ENCODE measurements at places on chromosomes 16 and 17.

DNA sequence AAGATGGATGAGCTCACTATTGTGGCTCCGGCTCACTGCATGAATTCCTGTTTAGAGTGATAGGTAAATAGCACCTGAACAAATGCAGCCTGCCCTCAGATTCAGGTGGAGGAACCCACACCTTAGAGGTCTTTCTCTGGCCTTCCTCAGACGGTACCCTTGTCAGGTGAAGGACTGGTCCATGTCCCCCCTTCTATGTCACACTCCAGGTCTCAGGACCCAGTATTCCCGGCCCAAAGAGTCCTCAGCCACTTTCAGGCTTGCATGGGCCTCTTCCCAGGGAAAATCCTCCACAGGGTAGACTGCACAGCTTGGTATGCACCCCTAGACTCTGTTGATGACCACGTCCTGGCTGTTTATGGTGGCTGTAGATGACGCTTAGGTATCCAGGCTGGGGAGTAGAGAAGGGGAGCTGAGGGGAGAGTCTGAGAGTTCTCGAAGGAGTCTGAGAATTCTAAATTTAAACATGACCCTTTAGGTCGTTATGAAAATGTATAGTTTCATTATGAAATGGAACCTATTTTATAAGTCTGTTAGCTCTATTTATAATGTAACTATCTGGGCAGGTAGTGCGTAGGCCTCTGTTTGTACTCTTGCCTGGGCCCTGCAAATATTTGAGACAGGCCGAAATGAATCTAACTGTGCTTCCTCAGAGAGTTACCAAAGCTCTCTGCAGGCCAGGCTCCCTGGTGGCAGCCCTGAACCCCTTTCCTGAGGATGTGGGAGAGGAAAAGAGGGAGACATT lies 32.5 kb upstream of the CCR7 start:
- no peak for DNase-seq

DNA sequence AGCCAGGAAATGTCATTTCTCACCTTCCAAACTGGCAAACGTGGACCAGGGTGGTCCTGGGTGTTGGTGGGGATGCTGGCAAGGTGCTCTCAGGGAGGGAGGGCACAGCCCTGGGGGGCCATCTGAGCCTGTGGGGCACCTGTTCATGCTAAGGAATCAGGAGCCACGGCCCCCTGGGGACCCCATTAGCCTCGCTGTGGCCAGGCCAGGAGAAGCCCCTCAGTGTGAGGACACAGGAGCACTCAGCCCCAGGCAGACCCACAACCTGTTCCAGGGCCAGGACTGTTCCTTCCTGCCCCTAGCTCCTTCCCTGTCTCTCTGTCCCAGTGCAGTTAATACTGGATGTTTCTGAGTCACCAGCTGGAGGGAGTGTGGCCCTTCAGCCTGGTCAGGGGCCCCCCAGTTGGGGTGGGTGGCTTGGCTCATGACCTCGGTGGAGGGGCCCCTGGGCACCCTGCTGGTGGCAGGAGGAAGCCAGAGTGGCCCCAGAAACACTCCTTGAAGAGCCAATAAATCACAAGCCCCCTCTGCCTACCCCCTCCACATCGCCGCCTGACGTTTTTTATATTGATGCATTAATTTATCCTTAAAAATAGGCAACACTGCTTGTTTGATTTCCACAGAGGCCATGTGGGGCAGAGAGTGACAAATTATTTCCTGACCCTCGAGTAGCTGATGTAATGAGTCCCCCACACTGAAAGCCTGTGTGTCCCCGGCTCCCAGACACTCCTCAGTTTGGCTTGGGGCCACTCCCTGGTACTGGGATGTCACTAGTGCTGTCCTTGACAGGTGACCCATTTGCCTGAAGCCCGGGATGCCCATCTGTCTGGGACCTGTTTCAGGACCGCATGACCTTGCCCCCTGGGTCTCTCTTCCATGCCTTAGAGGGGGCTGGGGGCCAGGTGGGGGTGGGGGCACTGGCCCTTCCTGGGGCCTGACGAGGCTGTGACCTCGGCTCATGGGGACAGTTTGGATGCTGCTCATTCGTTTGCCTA lies 22.3 kb downstream of the ACTG1 start:
- no peak for DNase-seq

DNA sequence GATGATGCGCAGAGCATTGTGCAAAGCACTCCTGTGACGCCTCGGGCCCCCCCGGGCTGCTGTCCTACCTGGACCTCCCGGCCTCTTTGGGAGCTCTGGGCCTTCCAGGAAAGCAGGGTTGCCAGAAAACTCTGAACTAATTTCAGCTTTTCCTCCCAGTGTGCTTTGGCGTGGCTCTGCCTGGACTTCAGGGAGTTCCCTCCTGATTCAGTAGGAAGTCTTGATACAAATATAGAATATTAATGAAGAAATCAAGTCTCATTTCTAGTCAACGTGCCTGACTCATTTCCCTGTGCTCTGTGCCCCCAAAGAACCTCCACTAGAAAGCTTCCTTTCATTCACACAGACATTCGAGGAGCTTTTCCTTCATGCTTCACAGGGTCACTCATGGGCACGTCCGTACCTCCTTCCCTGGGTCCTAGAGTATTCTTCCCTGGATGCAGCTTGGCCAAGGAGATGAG lies 84.0 kb upstream of the NOL11 start:
- no peak for DNase-seq

GRCh38 chr17:59641799-59642484 lies 22.2 kb downstream of the CLTC start:
- DNase-seq = no peak

DNA sequence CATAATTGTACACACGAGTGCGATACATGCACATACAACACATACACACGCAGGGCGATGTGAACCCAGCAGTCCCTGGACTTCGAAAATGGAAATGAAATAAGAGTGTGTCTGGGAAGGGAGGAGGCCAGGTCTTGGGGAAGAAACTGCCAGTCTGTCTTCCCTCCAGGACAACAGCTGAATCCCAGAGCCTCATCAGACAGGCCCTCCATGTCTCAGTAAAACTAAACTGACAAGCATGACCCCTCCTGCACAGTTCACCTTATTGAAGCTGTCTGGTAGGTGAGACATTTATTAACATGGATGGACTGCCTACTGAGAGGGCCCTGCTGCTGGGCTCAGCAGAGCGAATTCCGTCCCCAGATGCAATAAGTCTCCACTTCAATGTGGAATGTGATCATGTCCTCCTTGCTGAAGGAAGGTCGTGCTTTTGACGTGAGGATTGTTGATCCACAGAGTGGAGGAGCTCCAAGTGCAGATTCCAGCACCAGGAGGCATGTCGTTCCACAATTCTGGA lies 117.4 kb downstream of the SOX9 start:
- DNase-seq = no peak

- DNase-seq = no peak
These were observed 540 bp upstream of the RPL38 start for GRCh38 chr17:74202938-74203337.

GRCh38 chr17:67280279-67280678 lies 35.3 kb upstream of the HELZ start:
- DNase-seq = no peak

DNA sequence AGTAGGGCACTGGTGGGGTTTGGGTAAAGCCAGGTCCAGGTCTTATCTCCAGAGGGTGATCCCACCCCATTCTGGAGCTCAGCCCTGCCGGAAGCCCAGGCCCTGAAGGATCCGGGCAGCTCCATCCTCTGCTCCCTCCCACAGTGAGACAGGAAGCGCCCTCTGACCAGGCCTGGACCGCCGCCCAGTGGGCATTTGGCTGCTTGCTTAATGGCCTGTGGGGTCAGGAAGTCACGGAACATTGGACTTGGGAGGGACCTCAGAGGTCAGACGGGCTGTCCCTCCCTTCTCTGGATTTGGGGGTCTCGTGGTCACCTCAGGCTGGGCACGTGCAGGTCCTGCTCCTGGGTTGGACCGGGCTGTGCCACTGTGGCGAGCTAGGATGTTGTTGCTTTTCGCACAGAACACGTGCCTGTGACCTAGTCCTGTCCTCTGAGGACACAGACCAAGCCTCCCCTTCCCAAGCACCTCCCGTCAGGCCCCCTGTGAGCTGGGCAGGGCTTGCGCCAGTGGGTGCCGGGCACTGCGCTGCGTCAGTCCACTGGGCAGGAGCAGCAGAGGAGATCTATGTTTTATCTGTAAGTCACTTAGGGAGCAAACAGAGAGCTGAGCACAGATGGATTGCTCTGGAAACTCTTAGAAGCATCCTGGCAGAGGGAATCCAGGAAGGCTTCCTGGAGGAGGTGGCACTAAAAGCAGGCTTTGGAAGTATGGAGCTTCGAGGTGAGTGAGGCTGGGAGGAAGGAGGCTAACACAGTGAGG lies 49.4 kb upstream of the GSE1 start:
- no peak for DNase-seq

- DNase-seq = no peak
These were observed 254.1 kb upstream of the N4BP1 start for GRCh38 chr16:48864055-48864454.
